ENCODE measurements at places on chromosomes 5 and 9.
A peak's percentile ranks its signal among the peaks of the same experiment; 100 is the strongest.

- peak; percentile 82 for DNase-seq
Observed at GRCh38 chr9:128310461-128310860, 11.8 kb downstream of the TRUB2 start.

GRCh38 chr5:75023368-75024159 lies 28.8 kb downstream of the GCNT4 start:
- DNase-seq = no peak

GRCh38 chr5:142221091-142221860 lies 103.5 kb downstream of the SPRY4 start:
- no peak for DNase-seq

- no peak for DNase-seq
Observed at GRCh38 chr9:89448821-89449220, 49.1 kb downstream of the SEMA4D start.

DNA sequence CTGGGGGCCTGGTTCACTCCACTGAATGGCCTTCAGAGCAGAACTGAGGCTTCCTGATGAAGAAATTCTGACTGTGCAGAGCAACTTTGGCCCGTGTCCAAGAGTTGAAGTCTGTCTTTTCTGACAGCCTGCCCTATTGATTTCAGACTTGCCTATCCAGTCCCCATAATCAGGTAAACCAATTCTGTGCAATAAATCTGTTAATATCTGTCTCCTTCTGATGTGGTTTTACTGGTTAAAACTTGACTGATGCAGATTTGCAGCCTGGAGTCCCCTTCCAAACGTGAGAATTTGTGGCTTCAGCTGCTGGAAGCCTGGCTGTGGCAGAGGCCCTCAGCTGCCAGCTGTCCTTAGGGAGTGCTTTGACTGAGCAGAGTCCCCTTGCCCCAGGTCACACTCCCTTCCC lies 283.9 kb upstream of the ANKRD55 start:
- no peak for DNase-seq

- DNase-seq = peak; percentile 60
Observed at GRCh38 chr5:10333154-10334006, 20.1 kb upstream of the MARCHF6 start.

- DNase-seq = no peak
Observed at GRCh38 chr5:174531782-174532191, 192.6 kb upstream of the MSX2 start.

DNA sequence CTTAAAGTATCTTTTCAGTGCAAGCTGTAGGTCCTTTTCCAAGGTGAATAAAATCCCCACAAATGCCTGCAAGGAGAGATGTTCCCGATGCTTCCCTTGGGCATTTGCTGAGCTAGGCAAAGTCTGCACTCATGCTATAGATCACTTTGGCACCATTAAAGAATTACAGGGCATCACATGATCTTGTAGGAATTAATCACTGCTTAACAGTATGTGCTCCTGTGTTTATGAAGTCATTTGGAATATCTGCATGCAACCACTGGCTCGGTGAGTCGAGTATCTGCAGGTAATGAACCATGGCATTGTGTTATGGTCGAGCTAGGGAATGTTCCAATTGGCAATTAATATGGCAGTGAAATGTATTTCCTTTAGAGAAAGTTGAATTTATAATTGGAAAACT lies 615.1 kb downstream of the TLE1 start:
- no peak for DNase-seq

DNA sequence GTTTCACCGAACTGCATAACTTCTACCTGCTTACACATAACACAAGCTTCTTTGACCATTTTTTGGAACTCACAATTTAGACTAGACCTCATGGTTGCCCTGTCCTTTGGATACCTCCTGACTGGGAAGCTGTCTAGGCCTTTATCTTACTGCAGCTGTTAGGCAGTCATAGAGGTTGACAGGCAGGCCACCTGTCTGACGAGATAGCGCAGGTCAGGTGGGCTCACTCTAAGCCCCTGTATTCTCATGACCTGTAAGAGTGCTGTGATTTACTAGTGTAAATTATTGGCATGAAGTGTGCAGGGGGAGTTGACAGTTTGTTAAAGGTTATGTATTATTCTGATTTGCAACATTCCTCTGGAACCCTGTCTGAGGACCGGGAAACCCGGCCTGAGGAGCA lies 29.0 kb downstream of the SLC22A4 start:
- DNase-seq = no peak

GRCh38 chr5:90424245-90424644 lies 14.7 kb upstream of the CETN3 start:
- DNase-seq = no peak

- DNase-seq = no peak
Observed at GRCh38 chr5:36703245-36703860, 96.9 kb downstream of the SLC1A3 start.

- DNase-seq = peak; percentile 97
Observed at GRCh38 chr5:134370871-134371833, at the start of gene UBE2B. UBE2B (plus strand) TSS chr5:134371569; CDS start chr5:134371596, 27 bp downstream.

GRCh38 chr5:146662229-146662628 lies 146.2 kb upstream of the GPR151 start:
- DNase-seq = no peak

Data from right lobe of liver (tissue), 6 donors.